ENCODE measurements at places on chromosomes 2 and 18. TPM values are rescaled to one million over a fixed set of nuclear protein-coding genes. Genes with fewer than 3 reads are reported as not detected.

Gene MZT2B
- 399 TPM for total RNA-seq

Gene POMC
- total RNA-seq: 4.3 TPM

Gene OTOS
- not detected for total RNA-seq

Gene PRKAG3
- not detected for total RNA-seq

Gene NPPC
- total RNA-seq: not detected

Gene PLEK
- 31.8 TPM for total RNA-seq

Gene AGAP1
- total RNA-seq: 0.75 TPM

Gene BMP10
- not detected for total RNA-seq

Gene INHA
- not detected for total RNA-seq

Gene TSPYL6
- not detected for total RNA-seq

Gene TFCP2L1
- total RNA-seq: 0.06 TPM

Gene RMDN2
- 1.5 TPM for total RNA-seq

Gene CEP192
- 36.6 TPM for total RNA-seq

Gene CD8B2
- total RNA-seq: 7.0 TPM

Gene IL1R1
- 0.41 TPM for total RNA-seq

Gene LRRC30
- total RNA-seq: not detected

Gene QPCT
- 1.9 TPM for total RNA-seq

Gene CNGA3
- not detected for total RNA-seq

Gene ABCG8
- not detected for total RNA-seq

Gene IL1RL2
- total RNA-seq: not detected

Gene CFAP65
- total RNA-seq: not detected

Gene FASTKD1
- 48.9 TPM for total RNA-seq

Gene KLHL41
- 0.12 TPM for total RNA-seq

Gene CFAP53
- 0.50 TPM for total RNA-seq

Gene DPP4
- 106 TPM for total RNA-seq

Gene GNAL
- 0.52 TPM for total RNA-seq

Gene UGT1A6
- total RNA-seq: not detected

Gene SULT1C3
- not detected for total RNA-seq

Gene ANKRD30BL
- total RNA-seq: not detected

Gene GREB1L
- total RNA-seq: not detected

Gene CMPK2
- total RNA-seq: 81.3 TPM

Gene AUP1
- total RNA-seq: 158 TPM

Gene ANTXR1
- total RNA-seq: 0.23 TPM

Gene FAM237A
- total RNA-seq: not detected

Measured in activated CD8-positive, alpha-beta memory T cell treated with anti-CD3 and anti-CD28 coated beads, Interleukin-2, amount 10 ng/mL, durations not matched to agents 7 days and 5 days (primary cell).